ENCODE measurements at places on chromosomes 2 and 18.

GRCh38 chr18:63457977-63458376, 18.8 kb upstream of the SERPINB5 start:
- no peak for DNase-seq

DNA sequence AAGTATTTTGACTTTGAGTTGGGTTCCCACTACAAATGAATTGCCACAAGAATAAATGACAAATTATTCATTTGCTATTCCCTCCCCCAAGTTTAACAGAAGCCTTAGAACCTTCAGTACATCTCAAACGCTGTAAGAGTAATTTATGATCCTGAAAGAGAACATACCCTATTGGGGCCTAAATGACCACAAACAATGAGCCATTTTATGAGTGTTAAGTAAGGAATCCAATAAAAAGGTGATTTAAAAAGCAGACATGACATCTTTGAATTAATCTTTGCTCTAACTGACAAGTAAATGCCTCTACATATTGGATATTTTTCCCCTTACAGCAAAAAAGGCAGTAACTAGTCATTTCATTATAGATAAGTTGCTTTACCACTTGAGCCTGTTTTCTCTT, 136.9 kb downstream of the NRXN1 start:
- no peak for DNase-seq

DNA sequence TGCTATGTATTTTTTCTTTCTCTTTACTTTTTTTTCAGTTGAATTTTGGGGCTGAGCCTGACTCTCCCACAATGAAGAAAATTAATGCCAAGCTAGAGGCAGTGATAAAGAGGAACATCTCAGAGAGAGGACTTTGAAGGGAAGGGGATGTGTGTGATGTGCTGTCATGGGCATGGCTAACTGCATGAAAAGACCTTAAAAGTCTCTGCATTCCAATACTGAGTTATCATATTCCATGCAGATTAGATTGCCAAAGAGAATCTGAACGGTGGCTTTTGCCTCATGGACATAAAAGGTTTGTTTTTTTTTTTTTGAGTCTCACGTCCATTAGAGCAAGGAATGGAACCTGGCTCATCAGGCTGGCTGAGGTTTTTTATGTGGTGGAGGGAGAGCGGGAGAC, 213.9 kb downstream of the PIK3C3 start:
- DNase-seq = no peak

DNA sequence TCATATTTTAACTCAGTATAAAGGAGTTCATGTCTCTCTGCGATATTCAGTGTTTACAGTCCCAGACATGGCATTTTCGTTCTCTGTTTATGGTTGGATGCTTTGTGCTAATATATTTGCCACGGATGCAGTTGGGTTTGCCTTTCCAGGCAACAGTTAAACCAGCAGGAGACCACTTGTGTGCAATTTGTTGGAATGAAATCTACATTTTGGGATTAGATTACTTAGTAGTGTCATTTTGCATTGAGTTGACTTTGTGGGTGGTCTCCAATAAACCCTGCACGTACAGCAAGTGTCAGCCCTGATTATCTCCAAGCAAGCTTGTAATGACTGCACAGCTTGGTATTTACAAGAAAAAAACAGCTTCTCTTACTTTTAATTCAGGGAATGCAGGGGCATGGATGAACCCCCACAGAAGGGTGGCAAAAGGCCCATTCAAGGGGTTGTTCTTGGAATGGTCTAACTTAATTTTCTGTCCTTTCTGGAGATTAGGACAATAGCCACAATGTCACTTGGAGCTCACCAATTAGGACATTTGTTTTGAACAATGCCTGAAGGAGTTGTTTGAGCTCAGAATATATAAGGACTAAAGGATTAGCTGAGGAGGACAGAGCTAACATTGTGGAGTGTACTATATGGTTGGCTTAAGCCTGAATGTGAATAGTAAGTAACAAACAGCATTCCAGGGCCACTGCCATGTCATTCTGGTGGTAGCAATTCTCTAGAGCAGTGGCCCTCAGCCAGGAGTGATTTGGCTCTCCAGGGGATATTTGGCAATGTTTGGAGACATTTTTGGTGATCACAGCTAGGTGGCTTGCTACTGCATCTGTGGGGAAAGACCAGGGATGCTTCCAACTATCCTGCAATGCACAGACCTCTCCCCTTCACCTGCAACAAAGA, 121.5 kb downstream of the SLC4A3 start:
- no peak for DNase-seq

- DNase-seq = no peak
Measured at GRCh38 chr2:168160897-168161296, 86.5 kb downstream of the STK39 start.

DNA sequence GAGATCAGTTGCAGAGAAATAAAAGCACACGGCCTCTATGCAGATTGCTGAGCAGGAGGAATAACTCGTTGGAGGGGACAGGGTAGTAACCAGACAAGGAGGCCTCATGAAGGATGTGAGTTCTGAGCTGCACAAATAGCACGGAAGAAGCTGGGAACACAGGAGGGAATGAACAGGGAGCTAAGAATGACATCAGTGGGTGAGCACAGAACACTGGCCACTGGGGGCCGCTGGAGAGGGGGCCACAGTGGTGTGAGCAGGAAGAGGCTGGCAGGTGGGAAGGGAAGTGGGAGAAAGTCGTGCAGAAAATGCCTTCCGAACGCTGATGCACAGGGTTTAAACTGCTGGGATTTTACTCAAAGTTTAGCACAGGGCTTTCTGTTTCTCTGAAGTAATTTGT, 61.0 kb downstream of the ZAP70 start:
- DNase-seq = no peak

DNA sequence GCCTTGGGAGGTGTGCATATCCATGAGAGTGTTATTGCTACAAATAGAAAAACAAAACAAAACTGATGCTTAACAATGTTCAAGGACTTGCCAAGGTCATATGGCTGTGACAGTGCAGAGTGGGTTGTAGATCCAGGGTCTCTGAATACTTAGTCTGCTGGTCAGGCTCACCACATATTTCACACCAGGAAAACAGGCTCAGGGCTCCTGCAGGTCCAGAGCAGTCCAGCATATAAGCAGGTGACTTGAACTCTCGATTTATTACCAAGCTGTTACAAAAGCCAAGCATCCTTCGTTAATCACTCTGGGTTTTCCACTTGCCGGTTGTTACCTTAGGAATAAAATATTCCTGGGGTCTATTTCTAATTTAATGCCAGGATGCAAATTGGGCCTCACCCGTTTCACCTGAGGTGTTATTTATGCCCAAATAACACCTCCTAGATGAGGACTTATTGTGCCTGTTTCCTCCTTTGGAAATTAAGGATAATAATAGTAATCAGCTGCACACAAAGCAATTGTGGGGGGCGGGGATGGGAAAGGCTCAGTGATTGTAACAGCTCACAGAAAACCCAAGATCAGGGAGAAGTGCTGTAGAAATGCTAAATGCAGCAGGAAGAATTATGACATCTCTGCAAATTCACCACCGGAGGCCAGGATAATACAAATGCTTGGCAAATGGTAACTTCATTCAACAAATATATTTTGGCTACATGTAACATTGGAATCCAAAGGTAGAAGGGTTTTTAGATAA, 72.9 kb downstream of the TMEM182 start:
- DNase-seq = no peak

DNA sequence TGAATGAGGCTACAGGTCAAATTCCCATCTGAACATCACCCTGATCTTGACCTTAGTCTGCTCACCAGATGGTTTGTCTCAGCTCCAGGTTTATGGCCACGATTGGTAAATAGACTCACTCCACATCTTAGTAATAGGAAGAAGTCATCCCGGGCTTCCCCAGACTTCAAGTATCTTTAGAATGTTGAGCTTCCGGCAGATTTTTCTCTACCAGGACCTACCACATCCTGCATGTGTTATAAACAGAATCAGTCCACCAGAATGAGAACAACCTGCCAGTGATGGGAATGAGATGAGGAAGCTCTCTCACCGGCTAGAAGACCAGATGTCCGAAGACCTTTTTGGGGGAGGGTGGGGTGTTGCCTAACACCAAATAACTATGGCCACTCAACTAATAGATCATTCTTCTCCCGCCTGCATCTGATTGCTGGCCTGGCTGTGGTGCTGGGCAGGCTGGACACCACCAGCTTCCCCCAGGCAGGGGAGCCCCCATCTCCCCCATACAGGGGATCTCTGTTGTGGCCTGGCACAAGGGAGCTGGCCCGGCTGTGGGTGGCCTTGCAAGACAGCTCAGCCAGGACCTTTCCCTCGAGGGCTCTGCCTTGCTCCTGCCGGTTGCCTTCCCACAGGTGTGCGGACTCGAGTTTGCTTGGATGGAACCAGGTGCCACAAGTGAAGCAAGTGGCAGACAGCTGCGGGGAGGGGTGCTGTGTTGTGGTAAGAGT, 88.5 kb downstream of the SH3RF3 start:
- peak; percentile 5 for DNase-seq

DNA sequence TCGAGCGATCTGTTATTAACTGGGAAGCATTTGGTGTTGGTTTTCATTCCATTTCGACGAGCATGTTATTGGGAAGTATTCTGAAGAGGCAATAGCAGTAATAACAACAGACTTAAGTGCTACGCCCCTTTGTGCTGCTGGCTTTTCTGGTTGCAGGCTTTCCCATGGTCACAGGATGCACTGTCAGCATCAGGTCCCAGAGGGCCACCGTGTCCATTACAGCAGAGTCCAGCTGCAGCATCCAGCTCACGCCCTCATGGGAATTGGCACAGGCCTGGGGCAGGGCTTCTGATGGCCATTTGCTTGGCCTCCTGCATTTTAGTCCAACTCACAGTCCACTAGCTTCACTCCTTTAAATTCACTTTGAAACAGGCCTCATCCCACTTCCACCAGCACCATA, 44.4 kb downstream of the BCL2L11 start:
- DNase-seq = no peak
